Stimulated activated CD8-positive, alpha-beta memory T cell treated with anti-CD3 and anti-CD28 coated beads, Interleukin-4, amount 100 ng/mL, for 1 hour (primary cell): ENCODE measurements at places on chromosomes 2 and 18.

DNA sequence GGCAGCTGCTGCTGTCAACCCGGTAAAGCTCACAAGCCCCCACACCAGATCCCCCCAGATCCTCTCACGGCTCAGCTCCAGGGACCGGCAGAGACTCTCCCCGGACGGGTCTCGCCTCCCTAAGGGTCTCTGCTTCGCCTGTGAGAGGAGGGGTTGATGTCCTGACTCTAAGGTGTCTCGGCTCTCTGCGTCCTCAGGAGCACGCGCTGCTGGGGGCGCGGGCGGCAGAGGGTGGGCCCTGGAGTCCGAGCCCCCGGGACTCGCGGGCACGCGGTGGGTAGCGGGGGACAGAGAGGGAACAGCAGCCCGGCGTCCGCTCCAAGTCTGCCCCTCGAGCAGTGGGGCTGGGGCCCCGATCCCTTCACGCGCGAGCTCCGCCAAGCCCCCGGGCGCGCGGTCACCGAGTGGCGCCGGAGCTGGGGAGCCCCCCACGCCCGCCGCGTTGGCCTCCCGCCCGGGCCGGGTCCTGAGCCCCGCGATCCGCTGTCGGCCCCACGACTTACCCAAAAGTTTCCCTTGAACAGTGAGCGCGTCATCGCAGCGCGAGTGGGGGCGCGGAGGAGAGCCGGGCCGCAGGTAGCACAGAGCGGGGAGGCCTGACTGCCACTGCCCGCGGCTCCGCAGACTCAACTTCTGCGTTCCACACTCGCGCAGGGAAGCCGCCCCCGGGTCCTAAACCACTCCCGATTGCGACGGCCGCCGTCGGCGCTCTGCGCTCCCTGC is at the start of gene PSTPIP2:
Gene PSTPIP2 (minus strand): TSS at position 608 of the 723 bp plus-strand sequence. CDS start 72 bp downstream, at position 536.
- peak; percentile 37 for DNase-seq

GRCh38 chr18:7066965-7067555 is 50.5 kb downstream of the LAMA1 start:
- DNase-seq: no peak

GRCh38 chr2:125822746-125823145 is 833.2 kb upstream of the GYPC start:
- no peak for DNase-seq

DNA sequence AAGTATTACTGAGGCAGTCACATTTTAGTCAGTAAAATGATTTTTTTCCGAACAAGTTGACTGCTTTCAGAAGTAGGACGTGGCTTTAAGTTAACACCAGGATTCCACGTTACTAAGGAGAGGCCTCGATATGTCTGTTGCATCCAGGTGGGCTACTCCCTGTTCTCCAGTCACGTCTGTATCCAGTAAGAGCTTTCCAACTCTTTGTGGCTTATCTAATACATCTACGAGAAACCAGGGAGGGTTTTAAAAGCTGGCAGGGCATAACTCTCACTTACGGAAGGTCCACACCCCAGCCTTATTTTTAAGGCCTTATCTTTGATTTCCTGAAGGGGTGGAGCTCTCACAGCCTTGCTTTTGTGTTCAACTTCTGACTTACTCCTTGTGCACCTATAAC is 99.2 kb downstream of the SLC8A1 start:
- no peak for DNase-seq

DNA sequence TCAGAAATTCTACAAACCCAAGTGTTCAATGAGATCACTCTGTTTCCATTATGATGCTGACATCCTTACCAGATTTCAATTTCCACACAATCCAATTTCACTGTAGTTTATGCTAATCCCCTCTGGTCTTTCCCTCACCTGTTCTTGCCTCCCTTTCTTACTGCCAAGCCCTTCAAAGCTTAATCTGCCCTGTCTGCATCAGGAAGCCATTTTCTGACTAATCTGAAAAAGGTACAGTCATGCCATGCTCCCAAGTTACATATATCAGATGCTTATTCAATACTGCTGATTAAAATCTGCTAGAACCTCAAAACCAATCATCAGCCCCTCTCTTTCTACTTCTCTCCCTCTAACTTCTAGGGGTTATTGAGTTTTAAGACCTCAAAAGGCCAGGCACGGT is 8.9 kb downstream of the KRTCAP3 start:
- no peak for DNase-seq

DNA sequence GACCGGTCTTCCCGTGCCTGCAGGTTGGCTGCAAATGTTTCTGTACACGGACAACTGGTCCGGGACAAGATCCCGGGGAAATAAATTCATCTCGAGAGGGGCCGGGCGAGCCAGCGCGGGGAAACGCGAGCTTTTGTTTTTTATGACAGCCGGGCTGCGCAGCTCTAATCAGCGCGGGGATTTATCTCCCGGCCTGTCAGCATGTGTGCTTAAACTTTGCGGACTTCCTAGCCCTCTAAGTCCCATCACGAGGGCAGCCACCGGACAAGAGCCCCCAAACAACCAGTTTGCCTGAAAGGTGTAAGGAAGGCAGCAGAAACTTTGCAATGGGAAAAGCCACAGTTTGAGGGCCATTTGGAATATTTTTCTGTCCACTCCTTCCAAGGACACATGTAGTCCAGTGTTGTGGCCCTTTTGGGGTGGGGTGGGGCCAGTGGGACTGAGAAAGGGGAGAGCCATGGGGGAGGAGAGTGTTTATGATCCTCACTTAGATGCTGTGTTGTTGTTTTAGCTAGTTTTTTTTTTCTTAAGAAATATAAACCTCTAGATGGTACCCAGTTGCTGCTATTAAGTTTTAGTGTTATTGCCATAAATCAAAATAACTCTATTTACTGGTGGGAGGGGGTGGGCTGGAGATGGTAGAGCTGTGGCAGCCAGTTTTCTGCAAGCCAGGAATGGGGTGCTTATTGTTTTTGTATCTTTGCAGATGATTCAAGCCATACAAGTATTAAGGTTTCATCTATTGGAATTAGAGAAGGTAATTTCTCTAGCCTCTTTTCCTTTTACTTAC is 6.0 kb downstream of the MEIS1 start:
- no peak for DNase-seq

- no peak for DNase-seq
These were observed 61.9 kb upstream of the HAAO start for GRCh38 chr2:42854207-42854818.
